T-cell (primary cell): ENCODE measurements at places on chromosomes 1 and 21. TPM values are rescaled to one million over a fixed set of nuclear protein-coding genes. Genes with fewer than 3 reads are reported as not detected.

DNA sequence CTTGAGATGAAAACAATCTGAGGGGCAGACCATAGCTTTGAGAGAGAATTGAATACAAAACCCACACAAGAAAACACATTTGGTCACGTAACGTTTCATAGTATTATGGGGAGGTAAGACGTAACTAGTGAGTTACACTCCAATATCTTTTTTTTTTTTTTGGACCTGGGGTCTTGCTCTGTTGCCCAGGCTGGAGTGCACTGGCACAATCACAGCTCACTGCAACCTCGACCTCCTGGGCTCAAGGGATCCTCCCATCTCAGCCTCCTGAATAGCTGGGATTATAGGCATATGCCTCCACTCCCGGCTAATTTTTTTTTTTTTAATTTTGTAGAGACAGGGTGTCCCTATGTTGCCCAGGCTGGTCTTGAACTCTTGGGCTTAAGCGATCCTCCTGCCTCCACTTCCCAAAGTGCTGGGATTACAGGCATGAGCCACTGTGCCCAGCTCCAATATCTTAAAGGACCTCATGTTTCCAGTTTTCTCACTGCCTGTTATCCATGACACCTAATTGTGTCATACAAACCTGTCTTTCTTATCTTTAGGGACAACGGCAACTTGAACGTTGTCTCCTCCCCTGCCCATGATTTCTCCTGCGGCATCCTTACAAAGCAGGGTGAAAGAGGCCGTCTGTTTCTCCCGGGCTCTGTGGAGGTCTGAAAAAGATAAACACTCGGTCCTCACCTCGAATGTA lies 5.3 kb downstream of the TRIM45 start:
- no peak overlapping the region for H3K4me3 ChIP-seq
- H3K4me1 ChIP-seq, result peaks cover 6% of the 10 kb centered on the region
- no peak overlapping the region for H3K27ac ChIP-seq
- H3K27me3 ChIP-seq, result peaks cover 2% of the 10 kb centered on the region
- no peak for DNase-seq
- no peaks in the 10 kb centered on the region for H3K36me3 ChIP-seq

DNA sequence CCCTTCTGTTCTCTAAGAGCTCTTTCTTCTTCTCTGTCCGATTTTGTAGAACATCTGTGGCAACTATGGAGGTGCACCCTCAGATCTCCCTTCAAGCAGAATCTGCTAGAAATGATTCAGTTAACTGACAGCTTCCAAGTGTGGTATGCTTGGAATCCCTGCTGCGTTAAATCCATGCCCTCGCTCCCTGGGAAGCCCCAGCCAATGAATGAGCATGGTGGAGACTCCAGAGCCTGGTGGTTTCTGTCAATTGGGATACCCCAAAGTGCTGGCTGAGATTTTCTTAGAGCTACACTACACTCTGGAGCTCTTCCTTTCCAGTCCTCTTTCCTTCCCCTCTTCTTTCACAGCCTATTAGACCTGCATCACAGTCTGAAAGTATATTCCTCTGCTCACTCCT lies 116.3 kb upstream of the C1orf21 start:
- DNase-seq, result no peak
- H3K4me1 ChIP-seq, result no peaks in the 10 kb centered on the region
- H3K36me3 ChIP-seq, result no peaks in the 10 kb centered on the region
- no peak overlapping the region for H3K4me3 ChIP-seq
- no peaks in the 10 kb centered on the region for H3K27me3 ChIP-seq

- no peaks in the 10 kb centered on the region for H3K36me3 ChIP-seq
- H3K27me3 ChIP-seq, result peaks cover 49% of the 10 kb centered on the region
- H3K4me3 ChIP-seq, result no peak overlapping the region
- no peak for DNase-seq
Observed at GRCh38 chr1:20463502-20463901, 22.5 kb downstream of the CAMK2N1 start.

GRCh38 chr1:31133368-31133767 lies 67.9 kb upstream of the PUM1 start:
- DNase-seq, result no peak
- no peaks in the 10 kb centered on the region for H3K27me3 ChIP-seq
- H3K27ac ChIP-seq, result no peak overlapping the region
- no peaks in the 10 kb centered on the region for H3K36me3 ChIP-seq
- no peaks in the 10 kb centered on the region for H3K4me1 ChIP-seq
- H3K4me3 ChIP-seq, result no peak overlapping the region

GRCh38 chr1:67840449-67840848 lies 7.2 kb upstream of the GNG12 start:
- no peak overlapping the region for H3K4me3 ChIP-seq
- H3K27me3 ChIP-seq, result peaks cover 3% of the 10 kb centered on the region
- no peak overlapping the region for H3K27ac ChIP-seq
- no peaks in the 10 kb centered on the region for H3K4me1 ChIP-seq

DNA sequence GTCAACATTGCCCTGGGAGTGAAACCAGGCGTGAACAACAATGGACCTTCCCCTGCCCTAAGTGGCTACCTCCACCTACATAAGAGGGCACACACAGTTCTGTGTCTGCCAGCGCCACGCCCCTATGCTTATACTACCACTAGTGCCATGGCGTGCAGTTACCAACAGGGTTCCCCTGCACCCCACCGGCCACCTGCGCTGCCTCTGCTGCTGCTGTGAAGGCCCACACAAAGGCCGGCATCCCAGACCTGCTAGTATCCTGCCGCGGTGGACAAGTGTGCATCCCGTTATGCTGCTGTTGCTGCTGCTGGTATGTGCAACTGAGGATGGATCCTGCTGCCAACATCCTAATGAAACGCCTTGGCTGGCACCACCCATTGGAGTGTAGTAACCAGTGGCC lies 75.7 kb downstream of the INTS7 start:
- H3K36me3 ChIP-seq, result no peaks in the 10 kb centered on the region
- H3K4me3 ChIP-seq, result no peak overlapping the region
- no peak for DNase-seq
- H3K4me1 ChIP-seq, result no peaks in the 10 kb centered on the region

- H3K4me1 ChIP-seq, result no peaks in the 10 kb centered on the region
- no peak overlapping the region for H3K27ac ChIP-seq
- H3K27me3 ChIP-seq, result no peaks in the 10 kb centered on the region
- H3K36me3 ChIP-seq, result no peaks in the 10 kb centered on the region
- H3K4me3 ChIP-seq, result no peak overlapping the region
- no peak for DNase-seq
Observed at GRCh38 chr1:246462986-246463385, 44.1 kb downstream of the SMYD3 start.

DNA sequence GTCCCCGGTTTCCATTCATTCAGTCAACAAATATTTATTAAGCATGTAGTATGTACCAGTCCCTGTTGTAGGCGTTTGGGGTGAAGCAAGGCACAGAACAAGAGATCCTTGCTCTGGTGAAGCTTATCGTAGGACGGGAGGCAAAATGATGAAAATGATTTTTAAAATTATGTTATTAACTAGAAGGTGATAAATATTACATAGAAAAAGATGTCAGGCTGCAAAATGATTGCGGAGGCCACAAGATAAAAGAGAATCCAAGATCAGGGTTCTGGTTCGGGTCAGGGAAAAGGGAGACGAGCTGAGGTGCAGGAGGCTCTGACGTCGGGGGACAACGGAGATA lies 602 bp upstream of the CGN start:
- peaks cover 6% of the 10 kb centered on the region for H3K27me3 ChIP-seq
- no peaks in the 10 kb centered on the region for H3K36me3 ChIP-seq
- no peak for DNase-seq
- H3K27ac ChIP-seq, result peak overlapping the region; percentile 50

- peak overlapping the region; percentile 52 for H3K27ac ChIP-seq
- no peaks in the 10 kb centered on the region for H3K27me3 ChIP-seq
- DNase-seq, result peak; percentile 28
- peaks cover 13% of the 10 kb centered on the region for H3K4me1 ChIP-seq
Observed at GRCh38 chr21:29299916-29300806, 1.4 kb downstream of the BACH1 start.

DNA sequence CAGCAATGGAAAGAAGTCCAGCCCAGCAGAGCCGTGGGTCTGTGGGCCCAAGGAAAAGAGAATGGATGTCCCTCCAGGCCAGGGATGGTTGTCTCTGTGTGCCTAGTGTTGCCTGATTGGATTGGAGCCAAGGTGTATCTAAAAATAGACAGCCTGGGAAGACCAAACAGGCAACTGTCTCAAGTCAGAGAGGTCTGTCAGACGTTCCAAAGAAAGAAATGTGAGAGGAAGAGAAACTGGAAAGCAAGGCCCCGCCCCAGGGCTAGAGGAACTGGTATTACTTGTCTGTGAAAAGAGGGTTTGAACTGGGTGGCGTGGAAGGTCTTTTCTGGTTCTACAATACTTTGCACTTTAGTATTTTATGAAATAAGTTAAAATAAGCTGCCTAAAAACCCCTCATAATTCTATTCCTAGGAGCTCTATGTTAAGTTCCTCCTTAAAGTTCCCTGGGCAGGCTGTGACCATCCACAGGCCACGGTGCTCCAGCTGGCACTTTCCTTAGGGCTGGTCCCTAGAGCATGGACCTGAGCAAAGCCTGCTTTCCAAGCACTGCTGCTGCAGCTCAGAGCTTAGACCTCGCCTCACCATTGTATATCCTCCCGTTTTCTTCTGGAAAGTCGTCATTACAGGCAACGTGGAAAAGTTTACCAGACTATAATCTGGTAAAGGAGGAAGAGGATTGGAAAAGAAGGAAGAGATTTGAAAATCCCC lies 151.6 kb downstream of the DISC1 start:
- no peaks in the 10 kb centered on the region for H3K27me3 ChIP-seq
- H3K27ac ChIP-seq, result no peak overlapping the region
- DNase-seq, result no peak
- H3K36me3 ChIP-seq, result no peaks in the 10 kb centered on the region
- no peak overlapping the region for H3K4me3 ChIP-seq
- H3K4me1 ChIP-seq, result no peaks in the 10 kb centered on the region

DNA sequence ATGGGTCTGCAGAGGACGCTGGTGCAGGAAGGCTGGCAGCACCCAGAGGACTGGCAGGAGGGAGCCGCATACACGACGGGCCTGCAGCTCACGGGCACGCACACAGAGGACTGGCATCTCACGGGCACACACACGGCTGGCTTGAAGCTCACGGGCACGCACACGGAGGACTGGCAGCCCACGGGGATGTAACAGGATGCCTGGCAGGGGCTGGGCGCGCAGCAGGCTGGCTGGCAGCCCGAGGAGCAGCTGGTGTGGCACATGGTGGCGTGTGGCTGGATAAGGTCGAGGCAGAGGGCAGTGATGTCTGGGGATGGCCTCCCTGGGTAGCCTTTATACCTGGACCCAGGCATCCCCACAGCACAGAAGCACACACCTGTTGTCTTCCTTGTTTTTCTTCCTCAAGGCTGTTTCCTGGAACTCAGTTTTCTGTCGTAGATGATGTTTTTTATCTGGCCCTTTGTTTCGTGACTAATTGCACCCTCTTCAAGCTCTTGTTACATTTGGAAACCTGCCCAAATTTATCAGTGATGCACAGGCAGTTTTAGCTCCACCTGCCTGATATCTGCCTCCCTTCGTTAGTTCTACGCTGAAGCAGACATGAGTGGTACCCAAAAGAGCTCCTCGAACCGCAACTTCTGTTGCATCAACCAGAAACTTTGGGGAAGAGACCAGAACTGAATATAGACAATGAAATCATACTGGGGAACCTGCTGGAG lies at the start of gene KRTAP12-1:
KRTAP12-1 (minus strand) TSS at position 303 of the 719 bp plus-strand sequence; CDS start at position 263, 40 bp downstream.
- DNase-seq, result no peak
- H3K27me3 ChIP-seq, result no peaks in the 10 kb centered on the region
- no peaks in the 10 kb centered on the region for H3K4me1 ChIP-seq
- no peak within 1 kb of the TSS for H3K27ac ChIP-seq

DNA sequence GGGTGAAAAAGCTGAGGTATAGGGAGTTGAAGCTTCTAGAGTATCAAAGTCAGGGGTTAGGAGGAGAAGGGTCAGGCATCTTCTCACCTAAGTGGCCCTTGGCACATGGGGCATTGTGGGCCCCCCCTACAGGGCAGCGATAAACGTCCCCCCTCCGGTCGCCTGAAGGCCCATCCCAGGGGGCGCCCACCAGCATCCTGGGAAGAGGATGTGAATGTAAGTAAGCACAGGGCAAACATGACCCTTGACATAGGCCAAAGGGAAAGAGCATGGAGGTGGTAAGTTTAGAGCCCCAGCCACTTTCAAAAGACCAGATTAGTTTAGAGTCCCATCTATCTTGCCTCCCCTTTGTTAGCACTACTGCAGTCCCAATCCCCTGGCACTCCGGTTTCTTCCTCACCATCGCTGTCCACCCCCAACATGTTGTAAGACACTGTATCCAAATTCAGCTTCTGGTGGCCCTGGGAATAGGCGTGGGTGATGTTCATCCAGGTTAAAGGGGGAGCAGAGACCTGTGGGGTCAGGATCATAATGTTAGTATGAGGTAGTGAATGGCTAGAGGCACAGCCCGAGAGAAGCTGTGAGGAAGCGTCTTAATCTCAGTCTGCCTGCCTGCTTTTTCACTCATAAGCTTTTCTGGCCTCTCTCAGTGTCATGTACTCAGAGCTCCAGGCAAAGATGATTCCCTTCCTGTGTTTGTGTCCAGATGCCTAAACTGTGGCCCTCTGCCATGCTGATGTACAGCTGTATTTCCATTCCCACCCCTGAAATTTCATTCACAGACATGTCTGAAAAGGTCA lies 2.7 kb downstream of the ITGA10 start:
- H3K36me3 ChIP-seq, result peaks cover 16% of the 10 kb centered on the region
- no peak overlapping the region for H3K4me3 ChIP-seq
- no peak for DNase-seq
- no peaks in the 10 kb centered on the region for H3K4me1 ChIP-seq
- no peaks in the 10 kb centered on the region for H3K27me3 ChIP-seq
- no peak overlapping the region for H3K27ac ChIP-seq

- H3K27me3 ChIP-seq, result no peaks in the 10 kb centered on the region
- H3K4me3 ChIP-seq, result no peak overlapping the region
- H3K36me3 ChIP-seq, result no peaks in the 10 kb centered on the region
- no peaks in the 10 kb centered on the region for H3K4me1 ChIP-seq
Observed at GRCh38 chr21:17003763-17004373, 509.0 kb upstream of the CXADR start.

DNA sequence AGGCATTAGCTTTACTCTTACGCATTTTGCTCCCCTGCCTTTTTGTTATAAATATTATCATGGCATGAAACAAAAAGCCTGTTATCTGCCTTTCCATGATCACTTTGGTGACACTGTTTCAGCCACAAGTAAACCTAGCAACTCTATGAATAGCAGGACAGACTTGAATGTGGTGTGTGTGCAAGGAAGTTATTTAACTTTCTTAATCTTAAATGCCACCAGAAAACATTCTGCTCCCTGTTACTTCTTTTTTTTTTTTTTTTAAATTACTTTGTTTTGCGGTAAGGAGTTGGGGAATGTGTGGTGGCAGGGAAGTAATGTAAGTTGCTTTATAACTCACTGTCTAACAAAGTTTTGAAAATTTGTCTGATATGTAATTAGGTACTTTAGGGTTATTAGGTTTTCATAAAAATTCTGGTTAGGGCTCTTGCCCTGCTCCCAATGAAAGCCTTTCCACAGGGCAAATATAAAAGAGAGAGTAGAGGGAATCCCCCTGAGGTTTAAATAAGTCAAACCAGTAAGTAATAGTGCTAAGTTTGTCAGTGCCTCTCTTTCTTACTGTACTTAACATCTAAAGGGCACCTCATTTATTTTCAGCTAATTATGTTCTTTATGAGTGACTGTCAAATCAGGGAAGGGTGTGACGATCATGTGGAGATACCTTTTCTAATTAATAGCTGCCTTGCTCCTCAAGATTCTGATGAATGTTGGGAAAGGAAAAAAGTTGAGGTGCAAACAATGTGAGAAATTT lies 39.5 kb downstream of the RASAL2 start:
- no peaks in the 10 kb centered on the region for H3K4me1 ChIP-seq
- no peak overlapping the region for H3K4me3 ChIP-seq
- H3K27me3 ChIP-seq, result no peaks in the 10 kb centered on the region
- no peak overlapping the region for H3K27ac ChIP-seq

The SAMSN1 gene
- total RNA-seq, result 45.4 TPM

The KIRREL1 gene
- total RNA-seq, result not detected

The EXTL1 gene
- 0.19 TPM for total RNA-seq

The RUNX1 gene
- total RNA-seq, result 95.0 TPM

The FOXD3 gene
- not detected for total RNA-seq

The FAM72C gene
- total RNA-seq, result 0.70 TPM

The TMEM52 gene
- not detected for total RNA-seq

The MPL gene
- not detected for total RNA-seq

The FCRL6 gene
- 5.8 TPM for total RNA-seq
